ENCODE measurements at places on chromosomes 13 and 19. TPM values are rescaled to one million over a fixed set of nuclear protein-coding genes. Genes with fewer than 3 reads are reported as not detected.

The C2CD4C gene
- 0.79 TPM for polyA plus RNA-seq

The TNNI3 gene
- polyA plus RNA-seq, result 8,501 TPM

The PEG3 gene
- polyA plus RNA-seq, result 3.1 TPM

The KASH5 gene
- not detected for polyA plus RNA-seq

The MAST1 gene
- 0.20 TPM for polyA plus RNA-seq
